ENCODE measurements at places on chromosomes 1 and 21.

DNA sequence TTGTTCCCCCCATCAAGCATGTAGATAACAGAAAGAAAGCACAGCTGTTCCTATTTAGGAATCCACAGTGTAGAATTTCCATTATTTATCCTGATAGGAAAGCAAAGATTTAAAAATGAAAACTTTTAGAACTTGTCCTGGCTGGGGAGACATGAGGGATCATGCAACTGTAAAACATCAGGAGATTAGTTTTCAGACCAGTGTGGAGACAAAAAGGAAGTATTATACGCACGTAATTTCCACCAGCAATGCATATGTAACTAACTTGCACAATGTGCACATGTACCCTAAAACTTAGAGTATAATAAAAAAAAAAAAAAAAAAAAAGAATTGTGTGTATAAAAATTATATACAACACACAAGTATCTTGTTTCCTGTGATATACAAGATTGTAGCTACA lies 172.4 kb downstream of the NEGR1 start:
- DNase-seq = no peak

DNA sequence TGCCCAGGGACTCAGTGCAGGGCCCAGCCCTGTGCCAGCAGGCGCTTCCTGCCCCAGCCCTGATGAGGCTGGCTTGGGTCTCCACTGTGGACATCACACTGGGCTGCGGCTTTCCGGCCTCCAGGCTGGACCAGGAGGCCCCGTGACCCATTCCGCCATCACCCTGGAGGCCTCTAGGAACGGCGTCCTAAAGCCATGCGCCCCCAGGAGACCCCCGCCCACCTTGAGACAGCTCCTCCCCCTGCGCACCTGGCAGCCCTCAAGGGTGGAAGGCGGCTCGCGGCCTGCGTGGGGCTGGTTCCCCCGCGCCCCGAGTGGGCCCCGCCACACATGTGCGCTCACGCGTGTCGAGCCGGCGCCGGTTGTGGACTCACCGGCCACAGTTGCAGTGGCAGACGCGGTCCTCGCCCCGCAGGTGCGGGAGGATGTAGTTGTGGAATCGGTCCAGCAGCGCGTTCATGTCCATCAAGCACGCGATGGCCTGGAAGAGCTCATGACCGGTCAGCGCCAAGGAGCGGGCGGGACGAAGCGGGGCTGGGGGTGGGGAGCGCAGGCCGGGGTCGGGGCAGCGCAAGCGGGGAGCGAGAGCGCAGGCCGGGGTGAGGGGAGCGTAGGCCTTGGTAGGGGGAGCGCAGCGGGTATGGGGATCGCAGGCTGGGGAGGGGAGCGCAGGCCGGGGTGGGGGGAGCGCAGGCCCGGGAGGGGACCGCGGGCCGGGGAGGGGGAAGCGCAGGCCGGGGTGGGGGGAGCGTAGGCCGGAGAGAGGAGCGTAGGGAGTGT lies 924 bp downstream of the TMEM240 start:
- DNase-seq = no peak

DNA sequence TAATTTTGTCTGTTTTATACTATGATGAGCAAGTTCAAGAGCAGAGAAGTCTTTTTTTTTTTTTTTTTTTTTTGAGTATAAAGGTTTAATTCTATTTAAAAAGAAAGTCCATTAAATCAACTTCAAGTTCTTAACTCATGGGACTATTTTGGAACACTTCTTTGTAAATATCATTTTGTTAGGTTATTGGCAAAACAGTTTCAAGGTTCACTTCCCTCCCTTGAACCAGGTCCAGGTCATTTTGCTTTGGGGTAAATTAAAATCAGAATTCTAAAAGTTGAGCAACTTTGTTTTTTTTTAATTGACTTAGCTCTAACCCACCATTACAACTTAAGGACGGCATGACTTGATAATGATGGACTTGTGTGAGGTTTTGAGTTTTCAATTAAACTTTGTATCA lies 72.3 kb downstream of the WLS start:
- DNase-seq = no peak

GRCh38 chr21:32442566-32443318 lies 30.2 kb downstream of the EVA1C start:
- no peak for DNase-seq

- no peak for DNase-seq
These were observed 1.7 kb downstream of the DHCR24 start for GRCh38 chr1:54885237-54885679.

- DNase-seq = no peak
These were observed 16.2 kb downstream of the BTBD8 start for GRCh38 chr1:92096317-92096716.

GRCh38 chr1:235011064-235011598 lies 117.5 kb downstream of the TOMM20 start:
- DNase-seq = peak; percentile 52

GRCh38 chr1:18751425-18751824 lies 108.0 kb downstream of the TAS1R2 start:
- DNase-seq = no peak

- no peak for DNase-seq
These were observed 99.1 kb downstream of the PTPN14 start for GRCh38 chr1:214452152-214452784.

GRCh38 chr1:36425791-36426190 lies 24.5 kb downstream of the OSCP1 start:
- DNase-seq = no peak

DNA sequence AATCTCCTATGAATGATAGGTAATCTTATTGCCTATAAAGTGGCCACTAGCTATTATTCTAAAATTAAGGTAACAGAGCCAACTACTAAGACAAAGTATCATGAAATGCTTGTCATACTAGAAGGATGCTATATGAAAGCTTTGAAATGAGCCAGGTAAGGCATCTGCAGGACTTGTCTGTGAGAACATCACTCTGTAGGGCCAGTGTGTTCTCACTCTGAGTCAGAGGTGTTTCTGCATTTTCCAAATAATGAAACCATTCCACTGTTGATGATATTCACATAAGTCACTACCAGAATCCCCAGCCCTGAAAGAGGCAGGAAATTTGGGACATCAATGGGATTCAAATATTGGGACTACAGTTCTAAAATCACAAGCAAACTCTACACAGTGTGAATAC lies 25.8 kb upstream of the GBP5 start:
- DNase-seq = no peak

- no peak for DNase-seq
These were observed 178.4 kb downstream of the PSMG1 start for GRCh38 chr21:39004634-39005501.

- no peak for DNase-seq
These were observed 708.4 kb downstream of the KCNT2 start for GRCh38 chr1:195899762-195900352.

GRCh38 chr1:78045926-78046778 lies at the start of gene GIPC2:
GIPC2 (plus strand) TSS chr1:78045966; CDS start chr1:78046095, 129 bp downstream.
- DNase-seq = no peak

GRCh38 chr1:116763787-116764465 lies 9.7 kb downstream of the CD2 start:
- DNase-seq = no peak

- no peak for DNase-seq
These were observed 23.1 kb downstream of the C21orf91 start for GRCh38 chr21:17796037-17796403.

- DNase-seq = no peak
These were observed 617 bp upstream of the ADGRL2 start for GRCh38 chr1:81799939-81800694.

DNA sequence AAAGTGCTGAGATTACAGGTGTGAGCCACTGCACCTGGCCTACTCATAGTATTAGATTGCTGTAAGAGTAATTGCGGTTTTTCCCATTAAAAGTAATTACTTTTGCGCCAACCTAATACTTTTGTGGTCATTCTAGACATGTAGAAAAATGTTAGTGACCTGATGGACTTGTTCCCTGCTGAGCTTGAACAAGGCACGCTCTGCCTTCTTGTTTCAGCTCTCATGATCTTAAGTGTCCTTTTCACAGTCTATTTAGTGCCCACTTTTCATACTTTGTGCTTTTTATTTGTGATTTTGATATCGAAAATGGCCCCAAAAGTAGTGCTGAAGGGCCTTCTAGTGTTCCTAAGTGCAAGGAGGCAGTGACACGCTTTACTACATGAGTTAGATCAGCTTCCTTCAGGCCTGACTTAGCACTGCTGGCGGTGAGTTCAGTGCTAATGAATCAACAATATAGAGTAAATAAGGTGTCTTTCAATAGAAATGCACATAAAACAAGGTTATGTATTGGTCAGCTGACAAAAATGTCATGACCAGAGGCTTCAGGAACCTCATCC lies 5.6 kb upstream of the RD3 start:
- no peak for DNase-seq

GRCh38 chr1:234893725-234894630 lies 234.7 kb downstream of the TOMM20 start:
- DNase-seq = no peak

GRCh38 chr1:201503397-201504176 lies 3.3 kb downstream of the CSRP1 start:
- no peak for DNase-seq

DNA sequence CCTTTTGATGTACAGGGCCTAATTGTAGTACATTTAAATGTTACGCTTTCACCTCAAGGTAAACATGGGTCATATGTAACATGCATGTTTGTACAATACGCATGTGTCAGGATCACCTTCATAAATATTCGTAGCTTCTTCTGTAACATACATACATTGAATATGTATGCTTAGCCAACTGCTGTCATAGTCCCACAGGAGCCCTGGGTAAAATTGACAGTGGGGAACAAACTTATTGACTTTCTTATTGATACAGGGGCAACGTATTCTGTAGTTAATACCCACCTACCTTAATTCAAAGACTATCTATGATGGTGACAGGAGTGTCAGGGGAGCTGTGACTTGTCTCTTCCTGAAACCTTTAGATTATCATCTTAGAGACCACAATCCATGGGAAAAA lies 3.7 kb upstream of the REN start:
- no peak for DNase-seq

DNA sequence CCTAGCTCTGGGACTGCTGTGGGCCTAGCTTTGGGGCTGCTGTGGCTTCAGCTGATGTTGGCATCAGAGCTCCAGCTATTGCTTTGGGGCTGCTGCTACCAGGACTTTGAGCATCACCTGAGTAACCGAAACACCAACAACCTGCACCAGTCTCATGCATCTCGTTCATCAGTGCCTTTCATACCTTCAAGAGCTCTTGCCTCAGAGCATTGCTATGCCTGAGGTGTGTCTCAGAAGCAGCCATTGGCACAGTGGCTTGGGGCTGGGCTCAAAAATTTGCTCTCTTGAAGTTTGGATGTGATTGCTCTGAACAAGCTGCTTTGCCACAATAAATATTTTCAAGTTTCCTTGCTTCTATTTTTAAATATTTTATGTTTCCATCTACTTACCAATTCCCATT lies 6.7 kb upstream of the LCE2D start:
- no peak for DNase-seq

- DNase-seq = no peak
These were observed 273.2 kb downstream of the USP25 start for GRCh38 chr21:16002874-16003466.

DNA sequence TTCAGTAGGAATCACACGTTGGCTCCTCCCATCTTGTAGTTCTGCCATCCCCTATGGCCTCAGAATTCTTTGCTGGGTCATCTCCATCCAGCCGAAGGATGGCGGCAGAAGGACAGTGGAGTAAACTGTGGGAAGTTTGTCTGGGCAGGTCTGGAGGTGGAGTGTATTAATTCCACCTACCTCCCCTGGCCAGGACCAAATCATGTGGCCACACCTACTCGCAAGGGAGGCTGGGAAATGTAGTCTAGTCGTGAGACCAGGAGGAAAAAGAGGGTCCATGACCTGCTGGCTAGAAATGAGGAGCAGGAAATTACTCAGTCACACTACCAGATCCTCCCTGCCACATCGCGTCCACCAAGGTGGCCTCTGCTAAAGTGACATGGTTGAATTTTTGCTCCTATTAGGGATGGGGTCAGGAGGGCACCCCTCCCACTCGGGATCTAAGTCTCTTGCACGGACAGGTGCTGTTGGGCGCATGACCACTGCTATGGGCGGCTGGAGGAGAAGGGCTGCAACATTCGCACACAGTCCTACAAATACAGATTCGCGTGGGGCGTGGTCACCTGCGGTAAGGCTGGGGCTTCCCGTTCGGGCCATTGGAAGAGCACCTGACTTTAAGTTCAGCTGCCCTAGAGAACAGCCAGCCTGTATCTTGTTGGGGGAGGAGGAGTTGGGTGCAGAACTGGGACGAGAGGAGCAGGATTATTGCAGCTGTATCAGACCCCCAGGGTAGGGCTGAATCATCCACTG lies 19.5 kb downstream of the PLA2G5 start:
- no peak for DNase-seq

DNA sequence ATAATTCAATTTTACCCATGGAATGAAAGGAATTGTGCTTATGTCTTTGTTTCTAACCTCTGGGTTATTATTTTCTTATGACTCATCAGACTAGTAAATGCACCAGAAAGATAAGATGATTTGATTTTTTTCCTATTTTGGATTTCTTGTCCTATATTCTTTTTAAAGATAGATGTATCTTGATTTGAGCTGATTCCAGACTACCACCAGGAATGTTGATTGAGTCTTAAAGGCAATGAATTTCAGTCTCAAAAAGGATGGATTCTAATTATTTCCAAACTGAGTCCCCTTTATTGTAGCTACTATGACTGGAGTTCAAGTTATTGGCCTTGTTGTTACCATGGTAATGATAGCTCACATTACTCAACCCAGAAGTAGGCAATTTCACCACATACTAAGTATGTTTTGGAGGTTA lies 95.8 kb upstream of the RGS4 start:
- no peak for DNase-seq

GRCh38 chr1:187839873-187840272 lies 1011.1 kb downstream of the PLA2G4A start:
- no peak for DNase-seq

Measured in effector CD4-positive, alpha-beta T cell (primary cell).